Right hindlimb (tissue), 1 donor: ENCODE measurements at places on chromosomes 3 and 15.

- no peak for DNase-seq
Observed at GRCh38 chr15:93779341-93779740, 452.0 kb upstream of the MCTP2 start.

GRCh38 chr3:181932039-181932438, 220.3 kb downstream of the SOX2 start:
- DNase-seq = no peak

DNA sequence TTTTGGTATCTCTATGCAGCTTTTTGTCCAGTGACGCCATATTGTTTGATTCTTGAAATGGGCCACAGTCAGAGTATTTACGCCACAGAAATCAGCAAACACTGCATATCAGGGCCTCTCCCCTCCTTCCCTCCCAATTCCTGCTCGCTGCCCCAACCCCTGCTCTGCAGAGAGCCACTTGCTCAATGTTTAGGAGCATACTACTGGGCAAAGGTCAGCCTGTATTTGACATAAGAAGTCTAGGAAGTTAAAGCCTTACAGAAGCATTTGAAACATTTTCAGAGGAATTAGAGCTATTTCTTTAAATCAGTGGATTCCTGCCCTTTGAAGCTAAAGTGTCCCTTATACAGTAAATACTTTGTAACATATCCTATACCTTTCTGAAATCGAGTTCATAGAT, 17.4 kb upstream of the RARB start:
- DNase-seq = no peak

DNA sequence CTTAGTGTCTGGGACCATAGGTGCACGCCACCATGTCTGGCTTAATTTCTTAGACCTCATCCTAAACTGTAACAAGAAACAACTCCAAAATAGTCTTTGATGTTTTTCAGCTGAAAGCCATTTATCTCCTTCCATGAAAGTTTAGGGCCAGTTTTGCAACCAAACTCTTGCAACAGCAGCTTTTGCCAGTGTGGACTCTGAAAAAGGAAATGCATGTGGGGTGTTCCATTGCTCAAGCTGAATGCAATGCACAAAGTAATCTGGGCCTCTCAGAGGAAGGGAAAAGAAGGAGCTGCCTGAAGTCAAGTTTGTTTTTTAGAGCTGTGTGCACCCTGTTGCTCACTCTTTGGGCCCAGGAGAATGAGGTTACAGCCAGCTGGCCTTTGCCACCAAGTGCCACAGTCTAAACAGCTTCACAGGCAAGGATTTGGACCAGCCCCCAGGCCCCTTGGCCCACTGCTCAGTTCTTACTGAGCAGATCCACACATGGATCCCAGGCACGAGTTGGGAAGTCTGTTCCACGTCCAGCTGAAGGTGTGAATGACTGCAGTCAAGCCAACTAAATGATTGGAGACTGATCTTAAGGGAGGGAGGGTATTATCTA, 212.3 kb upstream of the LRRFIP2 start:
- DNase-seq = no peak

DNA sequence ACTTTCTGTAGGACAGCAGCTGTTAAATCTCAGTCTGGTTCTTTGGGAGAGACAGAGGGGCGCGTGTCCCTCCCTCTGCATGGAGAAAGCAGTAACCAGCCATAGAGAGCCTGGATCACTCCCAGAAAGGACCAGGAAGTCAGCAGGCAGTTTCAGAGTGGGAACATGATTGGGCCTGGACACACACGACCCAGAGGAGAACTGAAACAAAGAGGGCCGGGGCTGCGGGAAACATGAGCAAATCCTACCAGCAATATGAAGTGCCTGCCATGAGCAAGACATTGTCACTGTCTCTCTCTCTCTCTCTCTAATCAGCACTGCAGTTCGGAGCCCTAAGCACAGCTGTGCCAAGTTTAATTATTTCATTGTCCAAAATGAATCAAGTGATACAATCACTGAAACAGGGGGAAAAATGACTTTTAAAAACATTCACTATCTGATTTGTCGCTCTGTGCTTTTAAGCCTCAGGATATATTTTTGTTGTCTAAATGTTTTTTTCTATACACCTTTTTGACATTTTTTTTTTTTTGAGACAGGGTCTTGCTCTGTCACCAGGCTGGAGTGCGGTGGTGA, 17.6 kb downstream of the MUC13 start:
- DNase-seq = peak; percentile 21

GRCh38 chr3:16961621-16962205, 77.0 kb downstream of the PLCL2 start:
- no peak for DNase-seq

DNA sequence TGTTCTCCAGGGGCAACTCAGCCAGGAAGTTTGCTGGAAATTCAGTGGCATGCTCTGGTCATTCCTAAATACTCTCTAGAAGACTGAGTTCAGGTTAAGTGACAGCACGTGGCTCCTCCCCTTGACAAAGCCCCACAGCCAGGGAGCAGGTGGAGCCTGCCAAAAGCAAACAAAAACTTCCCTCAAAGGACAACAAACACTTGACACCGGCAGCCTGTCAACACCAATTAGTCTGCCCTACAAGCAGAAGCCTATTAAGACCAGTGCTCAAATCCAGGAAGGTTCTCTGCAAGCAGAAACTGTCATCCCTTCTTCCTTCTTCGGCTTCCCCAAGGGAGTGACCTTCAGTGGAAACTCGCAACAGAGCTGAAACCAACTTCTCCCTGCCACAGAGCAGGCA, 5.0 kb downstream of the MEX3B start:
- no peak for DNase-seq

DNA sequence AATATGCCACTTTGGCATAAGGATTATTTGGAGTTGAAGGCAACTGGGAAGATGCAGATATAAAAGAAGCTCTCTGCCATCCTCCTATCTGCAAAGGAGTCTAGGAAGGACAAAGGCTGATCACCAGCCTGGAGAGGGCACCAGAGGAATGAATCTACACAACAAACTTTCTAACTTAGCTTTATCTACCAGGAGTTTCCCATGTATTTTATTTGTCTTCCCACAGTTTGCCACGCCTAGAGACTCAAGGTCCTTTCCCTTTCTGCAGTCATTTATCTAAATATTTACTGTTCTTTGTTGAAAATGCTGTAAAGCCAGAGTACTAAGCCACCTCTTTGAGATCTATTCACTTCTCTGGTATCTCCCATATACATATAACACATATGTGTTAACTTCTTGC, 32.2 kb downstream of the GPR176 start:
- peak; percentile 24 for DNase-seq

GRCh38 chr3:177141899-177142646, 55.2 kb downstream of the TBL1XR1 start:
- no peak for DNase-seq

- DNase-seq = no peak
Observed at GRCh38 chr3:100553618-100554372, 55.6 kb upstream of the ADGRG7 start.

DNA sequence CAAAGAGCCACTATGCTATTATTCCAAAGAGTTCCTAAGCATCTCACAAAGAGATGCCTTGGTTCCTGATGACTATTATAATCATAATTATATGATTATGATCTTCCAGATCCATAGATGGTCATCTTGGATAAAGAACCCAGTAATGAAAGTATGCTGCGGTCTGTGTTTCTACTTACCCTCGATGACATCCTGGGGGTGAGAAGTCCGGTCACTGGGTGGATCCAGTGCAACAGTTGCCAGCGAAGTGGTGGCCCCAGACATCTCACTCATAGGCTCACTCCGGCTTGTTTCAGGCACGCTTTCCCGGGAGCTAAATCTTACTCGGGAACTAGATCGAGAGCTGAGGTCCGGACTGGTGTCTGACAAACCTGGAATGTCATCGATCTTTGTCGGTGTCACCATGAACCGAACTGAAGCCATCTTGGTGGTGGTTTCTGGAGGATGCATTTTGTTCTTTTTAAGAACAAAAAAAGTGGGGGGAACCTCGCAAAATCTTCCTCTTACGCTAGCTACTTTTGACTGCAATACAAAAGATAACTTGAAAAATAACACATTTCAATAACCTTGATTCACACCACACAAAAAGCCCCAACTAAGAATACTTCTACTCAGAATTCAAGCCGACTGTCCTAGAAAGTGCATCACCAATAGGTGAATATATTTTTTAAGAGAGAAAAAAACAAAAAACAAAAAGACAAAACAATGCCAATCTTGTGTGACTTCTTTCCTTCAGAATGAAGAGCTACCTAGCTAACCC, 1.2 kb downstream of the SLC12A6 start:
- DNase-seq = no peak

DNA sequence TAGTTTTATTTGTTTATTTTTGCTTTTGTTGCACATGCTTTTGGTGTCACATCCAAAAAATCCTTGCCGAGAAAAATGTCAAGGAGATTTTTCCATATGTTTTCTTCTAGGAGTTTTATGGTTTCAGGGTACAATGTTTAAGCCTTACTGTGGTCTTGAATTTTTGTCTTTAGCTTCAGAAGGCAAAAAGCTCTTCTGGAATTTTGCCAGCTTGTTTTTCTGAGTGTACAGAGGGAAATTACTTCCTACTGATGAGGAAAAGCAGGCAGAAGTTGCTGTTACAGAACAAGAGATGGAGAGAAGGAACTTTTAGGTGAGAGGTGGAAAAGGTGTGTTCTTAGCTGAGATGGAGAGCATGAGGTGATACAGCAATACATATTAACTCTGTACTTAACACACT, 59.6 kb downstream of the UBE2E2 start:
- DNase-seq = no peak

DNA sequence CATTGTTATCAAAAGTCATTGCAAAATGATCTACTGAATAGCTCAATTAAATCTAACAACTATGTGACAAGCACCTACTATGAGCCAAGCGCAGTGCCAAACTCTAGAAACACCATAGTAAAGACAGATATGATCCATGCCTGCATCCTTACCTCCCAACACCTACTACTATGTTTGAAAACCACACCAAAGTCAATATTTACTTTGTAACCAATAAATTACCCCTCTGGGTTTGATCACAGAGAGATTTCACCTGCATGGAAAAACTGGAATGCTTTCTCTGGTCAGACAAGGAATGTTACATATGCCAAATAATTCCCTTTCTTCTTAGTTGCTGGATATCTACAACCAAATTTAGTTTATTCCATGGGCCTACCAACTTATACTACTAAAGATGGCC, 422.2 kb downstream of the FHIT start:
- DNase-seq = no peak

DNA sequence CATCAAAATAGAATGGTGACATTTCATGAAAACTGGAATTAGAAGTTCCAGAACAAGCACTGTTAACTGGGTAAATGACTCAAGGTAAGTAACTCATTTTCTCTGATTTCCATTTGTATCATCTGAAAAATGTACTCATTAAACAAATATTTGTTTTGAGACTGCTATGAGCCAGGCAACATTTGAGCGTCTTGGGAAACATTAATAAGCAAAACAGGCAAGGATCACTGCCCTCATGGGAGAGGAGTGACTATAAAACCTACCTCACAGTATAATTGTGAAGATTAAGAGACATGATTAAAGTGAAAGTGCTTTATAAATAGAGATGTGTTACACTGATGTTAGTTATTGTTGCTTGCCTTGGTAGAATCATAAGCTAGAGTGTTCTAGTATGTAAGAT, 711.8 kb upstream of the UBE2E2 start:
- DNase-seq = no peak

DNA sequence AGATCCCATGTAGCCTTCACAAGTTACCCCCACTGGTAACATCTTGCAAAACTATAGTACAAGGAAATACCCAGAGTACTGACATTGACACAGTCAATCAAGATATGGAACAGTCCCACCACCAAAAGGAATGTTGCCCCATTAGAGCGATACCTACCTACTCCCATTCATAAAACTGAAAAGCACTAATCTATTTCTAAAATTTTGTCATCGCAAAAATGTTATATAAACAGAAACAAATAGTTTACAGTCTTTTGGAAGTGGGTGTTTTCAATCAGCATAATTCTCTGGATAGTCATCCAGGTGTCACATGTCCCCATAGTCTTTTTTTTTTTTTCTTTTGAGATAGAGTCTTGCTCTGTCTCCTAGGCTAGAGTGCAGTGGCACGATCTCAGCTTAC, 156.9 kb upstream of the AGTR1 start:
- no peak for DNase-seq

DNA sequence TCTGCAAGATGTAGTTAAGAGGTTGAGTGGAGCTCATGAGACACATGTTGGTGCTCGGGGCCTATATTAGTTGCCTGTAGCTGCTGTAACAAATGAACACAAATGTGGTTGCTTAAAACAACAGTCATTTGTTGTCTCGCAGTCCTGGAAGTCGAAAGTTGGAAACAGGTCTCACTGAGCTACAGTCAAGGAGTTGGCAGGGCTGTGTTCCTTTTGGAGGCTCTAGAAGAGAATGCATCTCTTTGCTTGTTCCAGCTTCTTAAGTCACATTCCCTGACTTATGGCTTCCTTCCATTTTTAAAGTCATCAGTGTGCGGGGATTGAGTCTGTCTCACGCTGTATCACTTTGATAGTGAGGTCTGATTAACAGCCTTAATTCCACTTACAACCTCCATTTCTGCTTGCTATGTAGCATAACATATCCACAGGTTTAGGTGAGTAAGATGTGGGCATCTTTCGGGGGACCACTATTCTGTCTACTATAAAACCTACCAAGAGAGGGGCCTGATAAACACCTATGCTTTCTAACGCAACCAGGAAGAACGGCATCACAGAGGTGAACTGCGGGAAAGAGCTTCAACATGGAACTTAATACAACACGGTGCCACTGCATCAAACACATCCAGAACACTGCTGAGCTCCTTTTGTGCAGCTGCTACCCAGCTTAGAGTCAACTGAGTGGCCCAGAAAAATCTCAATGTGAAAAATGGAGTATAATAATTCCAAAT, 119.4 kb downstream of the ATP10A start:
- no peak for DNase-seq

- DNase-seq = no peak
Observed at GRCh38 chr15:50487287-50487686, 59.2 kb downstream of the USP50 start.

DNA sequence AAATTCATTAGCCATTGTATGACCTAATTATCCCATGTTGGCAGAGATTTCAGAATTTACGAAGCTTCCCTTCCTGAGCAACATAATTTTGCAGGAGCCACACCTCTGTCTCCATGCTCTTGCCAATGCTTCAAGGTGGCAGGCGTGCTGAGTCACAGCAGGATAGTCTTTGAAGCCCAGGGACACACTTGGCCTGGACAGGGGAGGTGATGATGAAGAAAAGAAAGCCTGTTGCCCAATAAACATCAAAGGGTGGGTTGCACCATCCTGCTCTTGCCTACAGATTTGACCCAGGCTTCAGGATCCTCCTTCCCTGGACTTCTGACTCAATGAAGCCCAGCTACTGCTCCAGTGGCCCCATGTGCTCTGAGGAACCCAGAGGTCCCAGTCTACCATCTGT, 117.1 kb downstream of the MINAR1 start:
- DNase-seq = no peak

GRCh38 chr3:62214850-62215249, 158.5 kb downstream of the FEZF2 start:
- no peak for DNase-seq

GRCh38 chr15:78778422-78778821, 32.8 kb downstream of the ADAMTS7 start:
- DNase-seq = no peak

GRCh38 chr15:74383695-74384565, 16.5 kb upstream of the CYP11A1 start:
- DNase-seq = no peak
